Midbrain (tissue), 1 donor: ENCODE measurements at places on chromosomes 3 and 15.
A peak's percentile ranks its signal among the peaks of the same experiment; 100 is the strongest.

DNA sequence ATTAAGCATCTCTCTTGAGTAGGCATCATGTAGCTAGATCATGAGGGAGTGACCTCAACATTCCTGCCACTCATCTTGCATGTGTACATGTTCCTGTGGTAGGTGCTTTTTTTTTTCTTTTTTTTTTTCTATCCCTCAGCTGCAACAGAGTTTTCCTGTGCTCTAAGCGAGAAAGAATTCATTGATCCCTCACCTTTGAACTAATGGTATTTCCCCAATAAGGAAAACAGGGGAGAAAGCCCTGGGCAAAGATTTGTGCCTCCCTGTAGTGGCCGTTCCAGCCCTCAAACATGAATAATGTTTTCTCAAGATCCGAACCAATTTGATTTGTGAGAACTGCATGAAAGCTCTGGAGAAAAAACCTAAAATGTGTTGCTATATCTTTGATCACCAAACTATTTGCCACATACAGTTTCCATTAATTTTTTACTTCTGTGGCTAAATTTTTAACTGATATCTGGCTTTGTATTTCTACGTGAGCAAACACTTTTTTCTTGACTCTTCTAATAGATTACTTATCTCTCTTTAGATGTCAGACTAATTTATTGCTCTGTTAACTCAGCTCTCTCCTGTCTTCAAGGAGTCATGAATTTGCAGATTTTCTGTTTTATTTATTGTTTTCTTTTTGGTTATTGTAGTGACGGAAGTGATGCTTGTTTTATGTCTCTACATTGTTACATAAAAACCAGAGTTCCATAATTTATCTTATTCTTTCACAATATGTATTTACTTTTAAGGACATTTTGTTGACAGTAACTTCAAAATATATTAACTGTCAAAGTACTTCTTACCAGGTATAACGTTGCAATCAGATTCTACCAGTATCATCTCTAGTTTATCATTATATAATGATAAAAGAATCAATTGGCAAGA is 1396.5 kb downstream of the OTOL1 start:
- DNase-seq, result no peak

DNA sequence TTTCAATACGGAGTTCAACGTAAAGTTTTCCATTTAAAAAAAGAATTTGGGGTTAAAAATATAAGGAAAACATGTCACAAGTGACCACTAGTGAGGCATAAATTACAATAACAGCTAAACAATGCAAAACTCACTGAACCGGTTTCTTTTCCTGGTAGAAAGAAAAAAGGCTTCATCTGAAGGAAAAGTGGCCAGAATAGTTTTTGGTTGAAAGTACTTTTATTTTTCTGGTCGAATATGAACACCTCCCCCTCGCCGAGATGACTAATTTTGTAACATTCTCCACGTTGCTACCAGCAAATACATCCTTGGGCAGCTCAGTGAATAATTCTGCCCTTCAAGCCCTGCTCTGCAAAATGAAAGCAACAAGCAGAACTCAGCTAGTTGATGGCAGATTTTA is 3.9 kb upstream of the SRGAP3 start:
- no peak for DNase-seq

DNA sequence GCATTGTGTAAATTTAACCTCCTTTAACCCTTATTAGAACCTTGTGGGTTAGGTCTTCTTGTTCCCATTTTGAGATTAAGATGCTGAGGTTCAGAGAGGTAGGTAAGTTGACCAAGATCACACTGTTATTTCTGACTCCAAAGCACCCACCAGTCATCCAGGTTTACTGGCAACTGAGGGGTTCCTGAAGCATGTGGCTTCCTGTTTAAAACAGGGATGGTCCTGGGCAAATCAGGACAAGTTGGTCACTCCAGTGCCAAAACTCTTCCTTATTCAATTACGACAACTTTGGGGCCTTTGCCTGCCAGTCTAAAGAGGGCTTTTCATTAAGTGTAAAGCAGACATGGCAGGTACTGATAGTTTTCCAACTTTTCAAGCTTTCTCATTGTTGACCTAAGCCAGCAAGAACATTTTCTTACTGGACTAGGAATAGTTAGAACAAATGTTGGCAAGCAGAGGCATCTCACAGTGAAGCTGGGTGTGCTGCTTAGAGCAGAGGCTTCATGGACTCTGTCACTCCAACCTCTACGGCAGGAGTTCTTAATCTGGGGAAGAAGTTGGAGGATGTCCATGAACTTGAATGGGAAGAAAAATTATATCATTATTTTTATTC is 149.4 kb upstream of the ADAMTS9 start:
- peak; percentile 34 for DNase-seq

DNA sequence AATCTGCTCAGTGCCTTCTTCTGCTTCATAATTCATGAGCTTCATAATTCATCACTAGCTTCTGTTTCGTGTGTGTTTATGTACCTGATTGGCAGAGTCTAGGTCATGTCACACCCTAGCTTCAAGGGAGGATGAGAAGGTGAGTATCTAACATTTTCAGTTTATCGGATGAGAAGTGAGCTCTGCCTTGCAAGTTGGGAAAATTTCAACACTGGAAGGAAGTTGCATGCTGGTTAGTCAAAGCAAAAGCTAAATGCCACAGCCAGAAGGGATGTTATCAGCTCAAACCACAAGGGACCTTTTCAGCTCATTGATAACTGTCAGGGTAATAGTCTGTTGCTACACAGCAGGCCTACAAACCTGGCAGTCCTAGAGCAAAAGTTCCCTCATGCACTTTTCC is 7.3 kb upstream of the TNFSF10 start:
- no peak for DNase-seq

DNA sequence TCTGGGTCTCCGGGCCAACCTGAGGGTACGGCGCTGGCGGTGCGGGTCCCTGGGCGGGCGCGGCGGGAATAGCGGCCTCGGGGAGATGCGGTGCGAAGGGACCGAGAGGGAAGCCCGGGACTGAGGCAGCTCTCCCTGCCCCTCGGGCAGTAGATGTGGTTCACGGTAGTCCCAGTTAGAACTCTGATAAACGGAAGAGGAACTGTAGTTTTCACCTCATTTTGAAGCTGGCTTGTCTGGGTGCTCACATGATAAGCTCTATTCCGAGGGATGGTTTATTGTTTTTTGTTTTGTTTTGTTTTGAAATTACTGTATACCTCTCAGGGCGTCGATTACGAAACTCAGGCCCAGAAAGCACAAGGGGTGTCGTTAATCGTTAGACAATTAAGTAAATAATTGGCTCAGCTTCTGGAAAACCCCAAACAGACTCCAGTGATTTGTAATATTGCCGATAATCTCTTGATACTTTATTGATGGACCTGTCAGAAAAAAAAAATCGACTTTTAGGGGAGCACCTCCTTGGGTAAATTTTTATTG is 413 bp downstream of the NUSAP1 start:
- no peak for DNase-seq

DNA sequence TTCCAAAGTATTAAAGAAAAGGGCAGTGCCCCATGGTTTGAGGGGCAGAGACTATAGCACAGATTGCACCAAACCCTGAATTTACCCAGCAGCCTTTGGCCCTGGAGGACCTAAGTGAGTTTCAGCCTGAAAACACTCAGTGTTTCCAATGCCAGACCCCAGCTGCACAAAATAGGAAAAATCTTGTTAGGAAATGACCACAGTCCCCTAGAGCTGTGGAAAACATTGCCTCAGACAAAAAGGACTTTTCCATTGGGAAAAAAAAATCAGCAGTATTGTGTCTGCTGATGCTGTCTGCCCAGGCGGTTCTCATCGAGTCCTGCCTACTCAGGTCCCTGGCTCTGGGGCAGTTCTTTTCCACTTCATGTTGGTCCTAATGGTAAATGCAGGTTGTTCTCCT is 121.7 kb upstream of the DLG1 start:
- no peak for DNase-seq

- DNase-seq, result no peak
These were observed 2.2 kb upstream of the MB21D2 start for GRCh38 chr3:192919901-192920300.

DNA sequence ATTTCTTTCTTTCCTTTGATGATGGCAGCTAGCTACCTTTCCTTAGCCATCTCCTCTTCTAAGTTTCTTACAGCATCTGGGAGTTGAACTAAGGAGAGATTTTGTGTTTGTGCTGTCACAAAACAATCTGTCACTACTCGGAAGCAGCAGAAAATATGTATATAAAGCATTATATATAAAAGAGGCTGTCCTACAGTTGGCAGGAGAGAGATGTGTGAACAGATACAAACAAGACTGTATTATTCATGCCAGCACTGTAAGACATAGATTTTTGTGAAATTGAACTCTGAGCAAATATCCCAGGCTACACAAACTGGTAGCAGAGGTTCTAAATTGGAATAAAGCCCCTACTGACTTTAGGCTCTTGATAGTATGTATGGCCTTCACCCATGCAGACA is 577.5 kb upstream of the NECTIN3 start:
- DNase-seq, result no peak
